BJ (cell line): ENCODE measurements at places on chromosomes 2 and 18. TPM values are rescaled to one million over a fixed set of nuclear protein-coding genes. Genes with fewer than 3 reads are reported as not detected.

The COLEC12 gene
- polyA plus RNA-seq, result 41.1 and 55.1 TPM in 2 replicates

DNA sequence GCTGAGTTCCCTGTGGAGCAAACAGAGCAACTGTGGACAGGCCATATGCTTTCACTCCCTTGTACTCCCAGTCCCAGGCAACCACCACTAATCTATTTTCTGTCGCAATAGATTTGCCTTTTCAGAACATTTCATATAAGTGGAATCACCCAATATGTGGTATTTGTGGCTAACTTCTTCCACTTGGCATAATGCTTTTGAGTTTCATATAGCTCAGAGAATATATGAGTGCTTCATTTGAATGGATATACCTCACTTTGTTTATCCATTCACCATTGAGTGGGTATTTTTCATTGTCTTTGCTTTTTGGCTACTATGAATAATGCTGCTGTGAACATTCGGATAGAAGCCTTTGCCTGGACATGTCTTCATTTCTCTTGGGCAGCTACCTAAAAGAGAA is 151.9 kb downstream of the CERS6 start:
- DNase-seq, result no peak

- DNase-seq, result no peak
Measured at GRCh38 chr2:231894566-231895380, 31.4 kb downstream of the NPPC start.

GRCh38 chr18:22001912-22002487 is 167.4 kb upstream of the GATA6 start:
- no peak for DNase-seq
